ENCODE measurements at places on chromosomes 5 and 9.

- no peak for DNase-seq
Measured at GRCh38 chr5:140966293-140967225, at the start of gene PCDHAC2. TSS of gene PCDHAC2 (plus strand) at chr5:140966476. CDS start at chr5:140966767, 291 bp downstream.

DNA sequence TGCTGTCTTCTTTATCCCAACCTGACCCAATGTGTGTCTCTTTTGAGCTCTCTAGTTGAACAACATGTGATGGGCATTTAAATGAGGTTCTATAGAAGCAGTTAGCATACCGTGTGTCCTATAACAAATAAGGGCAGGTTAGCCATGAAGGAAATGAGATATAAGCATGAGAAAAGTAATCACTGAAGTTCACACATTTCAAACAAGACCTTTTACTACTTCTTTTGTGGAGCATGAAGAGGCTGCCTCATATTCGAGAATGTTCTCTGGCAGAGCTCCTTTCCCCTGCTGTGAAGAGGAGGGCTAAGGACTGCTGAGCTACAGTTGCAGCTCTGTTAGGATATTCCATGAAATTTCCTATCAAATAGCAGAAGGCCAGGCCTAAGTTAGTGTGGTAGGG is 15.2 kb upstream of the SNCAIP start:
- no peak for DNase-seq

- DNase-seq, result no peak
Measured at GRCh38 chr5:135218790-135219568, 180.1 kb downstream of the MACROH2A1 start.

DNA sequence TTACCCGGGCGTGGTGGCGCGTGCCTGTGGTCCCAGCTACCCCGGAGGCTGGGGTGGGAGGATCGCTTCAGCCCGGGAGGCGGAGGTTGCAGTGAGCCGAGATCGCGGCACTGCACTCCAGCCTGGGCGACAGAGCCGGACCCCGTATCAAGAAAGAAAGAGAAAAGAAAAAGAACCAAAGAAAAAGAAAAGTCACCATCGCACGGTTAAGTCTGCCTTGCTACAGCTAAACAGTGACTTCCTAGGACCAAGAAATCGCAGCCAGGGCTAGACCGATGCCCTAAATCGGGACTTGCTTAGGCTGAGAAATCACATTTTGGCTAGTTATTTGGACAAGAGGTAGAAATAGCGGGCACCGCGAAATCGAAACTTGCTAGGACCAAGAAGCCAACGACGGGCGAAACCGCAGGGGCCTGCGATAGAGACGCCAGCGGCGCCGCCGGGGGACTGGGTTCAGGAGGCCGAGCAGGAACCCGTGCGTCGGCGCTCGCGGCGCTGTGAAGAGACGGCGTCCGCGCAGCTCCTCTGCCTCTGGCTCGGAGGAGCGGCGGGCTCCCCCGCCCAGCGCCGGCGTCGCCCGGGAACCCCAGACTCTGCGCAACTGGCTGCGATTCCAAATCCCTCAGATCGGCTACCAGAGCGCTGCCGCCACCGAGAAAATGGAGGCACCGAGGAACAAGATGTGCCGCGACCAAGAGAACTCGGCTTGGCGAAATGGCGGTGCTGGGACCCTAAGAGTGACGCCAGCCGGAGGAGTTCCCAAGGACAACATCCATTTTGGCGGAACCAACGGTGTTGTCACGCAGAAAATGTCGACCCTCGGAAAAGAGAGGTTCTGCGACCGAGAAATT is 26.1 kb upstream of the ANXA2R start:
- DNase-seq, result peak; percentile 78

- DNase-seq, result no peak
Measured at GRCh38 chr5:154408811-154409210, 37.0 kb upstream of the SAP30L start.

All from hematopoietic multipotent progenitor cell treated with erythropoietin and hydrocortisone succinate and interleukin-3 and kit ligand, for 8 days (in vitro differentiated cells).